ENCODE measurements at places on chromosomes 16 and 17.

DNA sequence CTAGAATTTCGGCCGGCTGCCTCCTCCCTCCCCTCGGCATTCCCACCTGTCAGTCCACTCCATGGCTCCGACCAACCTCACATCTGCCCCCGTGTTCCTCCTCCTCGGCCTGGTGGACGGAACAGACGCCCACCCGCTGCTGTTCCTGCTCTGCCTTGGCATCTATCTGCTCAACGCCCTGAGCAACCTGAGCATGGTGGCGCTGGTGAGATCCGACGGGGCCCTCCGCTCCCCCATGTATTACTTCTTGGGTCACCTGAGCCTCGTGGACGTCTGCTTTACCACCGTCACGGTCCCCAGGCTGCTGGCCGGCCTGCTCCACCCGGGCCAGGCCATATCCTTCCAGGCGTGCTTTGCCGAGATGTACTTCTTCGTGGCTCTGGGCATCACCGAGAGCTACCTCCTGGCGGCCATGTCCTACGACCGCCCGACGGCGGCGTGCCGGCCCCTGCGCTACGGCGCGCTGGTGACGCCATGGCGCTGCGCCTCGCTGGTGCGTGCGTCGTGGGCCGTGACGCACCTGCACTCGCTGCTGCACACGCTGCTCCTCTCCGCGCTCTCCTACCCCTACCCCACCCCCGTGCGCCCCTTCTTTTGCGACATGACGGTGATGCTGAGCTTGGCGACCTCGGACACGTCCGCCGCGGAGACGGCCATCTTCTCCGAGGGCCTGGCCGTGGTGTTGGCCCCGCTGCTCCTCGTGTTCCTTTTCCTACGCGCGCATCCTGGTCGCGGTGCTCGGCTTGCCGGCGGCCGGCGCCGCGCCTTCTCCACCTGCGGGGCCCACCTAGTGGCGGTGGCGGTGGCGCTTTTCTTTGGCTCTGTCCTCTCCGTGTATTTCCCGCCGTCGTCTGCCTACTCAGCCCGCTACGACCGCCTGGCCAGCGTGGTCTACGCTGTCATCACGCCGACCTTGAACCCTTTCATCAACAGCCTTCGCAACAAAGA is at the start of gene OR3A2:
Gene OR3A2 (minus strand): TSS at position 440 of the 948 bp plus-strand sequence.
- no peak for DNase-seq

DNA sequence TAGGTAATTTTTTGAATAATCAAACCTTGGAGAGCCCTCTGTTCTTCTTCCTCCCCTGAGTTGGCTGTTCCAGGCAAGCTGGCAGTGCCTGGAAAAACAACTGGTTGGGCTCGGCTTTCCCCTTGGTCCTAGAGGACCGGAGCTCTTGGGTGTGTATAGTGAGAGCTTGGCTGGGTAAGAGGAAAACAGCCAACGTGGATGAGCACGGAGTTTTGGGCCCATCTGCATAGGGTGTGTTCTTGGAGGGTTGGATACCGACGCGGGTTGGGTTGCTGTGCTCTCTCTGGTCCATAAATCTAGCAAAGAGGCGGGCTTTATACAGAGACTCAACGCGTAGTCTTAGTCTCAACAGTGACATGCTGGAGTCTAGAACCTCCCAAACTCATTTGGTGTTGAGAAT is 23.2 kb downstream of the ITGB3 start:
- DNase-seq: no peak

GRCh38 chr17:14575471-14575953 is 274.6 kb downstream of the HS3ST3B1 start:
- DNase-seq: no peak

DNA sequence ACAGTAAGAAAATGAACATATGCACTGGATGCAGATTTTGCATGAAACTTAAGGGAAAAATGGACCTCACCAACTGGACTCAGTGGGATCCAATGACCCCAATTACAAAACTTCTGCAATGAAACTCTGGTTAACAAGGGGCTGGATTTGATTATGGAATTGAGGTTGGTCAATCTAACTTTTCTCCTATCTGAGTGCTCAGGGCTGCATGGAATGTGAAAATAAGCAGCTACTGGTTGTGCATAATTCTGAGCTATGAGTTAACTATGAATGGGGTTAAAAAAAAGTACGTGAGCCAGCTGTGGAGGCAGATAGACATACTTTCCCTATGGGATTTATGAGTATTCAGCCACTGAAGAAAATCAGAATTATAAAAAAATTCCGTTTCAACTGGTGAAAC is 9.2 kb downstream of the FAM20A start:
- DNase-seq: no peak

GRCh38 chr17:17568772-17569195 is 22.7 kb downstream of the PEMT start:
- no peak for DNase-seq

DNA sequence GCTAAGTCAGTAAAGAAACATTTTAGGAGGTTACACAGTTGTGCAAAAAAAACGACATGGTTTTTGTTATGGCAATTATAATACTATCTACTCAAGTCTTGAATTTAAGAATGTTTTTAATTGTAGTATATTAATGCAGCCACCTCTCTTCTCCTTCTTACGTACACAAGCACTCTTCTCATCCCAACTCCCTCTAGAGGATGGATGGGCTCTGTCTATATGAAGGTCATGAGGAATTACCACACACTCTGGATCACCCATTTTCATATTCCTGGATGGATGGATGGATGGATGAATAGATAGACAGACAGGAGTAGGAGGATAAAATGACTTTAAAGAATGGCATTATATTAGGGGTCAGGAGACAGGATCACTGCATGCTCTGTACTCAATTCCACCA is 120.0 kb downstream of the PHKB start:
- no peak for DNase-seq

GRCh38 chr17:32772453-32773025 is 104.4 kb downstream of the MYO1D start:
- no peak for DNase-seq

GRCh38 chr16:47622451-47623176 is 161.5 kb downstream of the PHKB start:
- no peak for DNase-seq

DNA sequence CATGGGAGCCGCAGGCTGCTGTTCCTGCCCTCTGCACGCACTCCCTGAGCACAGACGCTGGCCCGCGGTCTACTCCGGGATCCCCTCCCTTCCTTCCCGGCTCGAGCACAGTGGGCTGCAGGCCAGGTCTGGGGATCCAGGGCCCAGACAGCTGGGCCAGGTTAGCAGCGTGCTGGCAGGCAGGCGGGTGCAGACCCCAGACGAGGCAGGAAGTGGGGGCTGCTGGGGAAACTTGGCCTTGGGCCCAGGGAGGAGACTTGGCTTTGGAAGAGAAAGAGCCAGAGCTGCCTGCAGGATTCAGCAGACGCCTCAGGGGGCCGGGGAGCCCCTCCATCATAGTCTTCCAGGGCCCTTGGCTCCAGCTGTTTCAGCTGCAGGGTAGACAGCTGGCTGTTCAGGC is 30.2 kb upstream of the ABCC3 start:
- no peak for DNase-seq

GRCh38 chr17:6427279-6427781 is 7.6 kb downstream of the AIPL1 start:
- DNase-seq: no peak

DNA sequence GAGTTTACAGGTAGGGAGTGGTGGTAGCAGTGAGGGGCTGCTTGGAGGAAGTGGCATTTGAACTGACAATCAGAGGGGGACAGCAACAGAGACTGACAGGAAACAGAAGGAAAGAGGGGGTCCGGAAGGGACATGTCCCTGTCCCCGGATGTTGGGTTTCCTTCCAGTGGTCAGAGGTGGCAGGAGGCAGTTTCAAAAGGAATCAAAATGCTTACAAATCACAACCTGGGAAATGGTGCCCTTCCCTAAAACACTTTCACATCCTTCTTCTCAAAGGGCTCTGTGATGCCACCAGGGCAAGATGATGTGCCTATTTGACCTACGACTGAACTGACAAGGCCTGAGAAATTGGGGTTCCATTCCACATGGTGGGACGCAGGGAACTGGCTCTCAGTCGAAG is 19.7 kb downstream of the ADGRG1 start:
- no peak for DNase-seq

DNA sequence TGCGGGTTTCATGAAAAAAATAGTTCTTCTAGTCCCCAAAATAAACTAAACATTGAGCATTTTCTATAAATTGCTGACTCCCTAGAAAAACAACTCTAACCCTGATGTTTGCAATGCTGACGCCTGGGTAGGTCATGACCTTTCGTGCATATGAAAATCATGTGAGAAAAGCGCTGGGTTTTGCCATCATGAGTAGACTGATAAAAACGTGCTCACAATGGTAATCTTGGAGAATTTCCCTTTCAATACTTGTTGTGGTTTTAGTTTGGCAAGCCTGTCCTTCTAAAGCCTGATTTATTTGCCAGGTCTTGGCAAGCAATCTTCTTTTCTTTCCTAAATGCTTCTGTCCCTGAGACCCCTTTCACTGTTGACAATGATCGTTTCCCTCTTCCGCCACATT is 4.0 kb upstream of the CLEC10A start:
- no peak for DNase-seq

DNA sequence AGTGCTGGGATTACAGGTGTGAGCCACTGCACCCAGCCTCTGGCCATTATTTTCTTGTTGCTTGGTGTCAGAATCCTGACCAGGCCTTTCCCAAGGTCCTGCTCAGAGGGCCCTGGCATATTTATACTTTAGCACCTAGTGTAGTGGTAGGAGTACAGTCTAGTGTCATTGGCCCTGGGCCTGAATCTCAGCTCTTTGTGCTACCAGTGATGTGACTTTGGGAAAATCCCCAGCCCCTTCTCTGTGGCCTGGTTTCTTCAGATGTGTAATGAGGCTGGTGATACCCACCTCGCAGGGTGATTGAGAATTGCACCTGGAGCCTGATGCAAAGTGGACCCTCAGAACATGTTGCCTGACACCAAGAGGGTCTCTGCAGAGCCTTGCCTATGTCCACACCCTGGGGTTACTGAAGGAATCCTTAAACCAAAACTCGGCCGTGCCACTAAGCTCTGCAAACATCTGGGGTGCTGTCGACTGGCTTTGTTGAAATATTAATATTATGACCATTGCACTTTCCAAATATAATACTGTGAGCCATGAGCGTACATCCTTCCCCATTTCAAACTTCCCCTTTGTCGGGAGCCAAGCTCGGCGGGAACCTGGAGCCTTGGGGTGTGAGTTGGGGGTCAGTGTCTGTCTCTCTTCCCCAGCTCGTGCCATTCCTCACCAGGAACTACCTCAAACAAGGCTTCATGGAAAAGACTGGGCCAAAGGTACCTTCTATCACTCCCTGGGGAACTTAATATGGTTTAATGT is 18.0 kb upstream of the RNF135 start:
- no peak for DNase-seq

- DNase-seq: no peak
Measured at GRCh38 chr17:38746849-38747462, 1.2 kb downstream of the PCGF2 start.

All from vagina (tissue), 2 donors.